ENCODE measurements at places on chromosomes 5 and 9.

- DNase-seq: no peak
Observed at GRCh38 chr5:58108511-58108910, 351.4 kb downstream of the PLK2 start.

- DNase-seq: no peak
Observed at GRCh38 chr9:133945314-133945975, 46.7 kb downstream of the VAV2 start.

DNA sequence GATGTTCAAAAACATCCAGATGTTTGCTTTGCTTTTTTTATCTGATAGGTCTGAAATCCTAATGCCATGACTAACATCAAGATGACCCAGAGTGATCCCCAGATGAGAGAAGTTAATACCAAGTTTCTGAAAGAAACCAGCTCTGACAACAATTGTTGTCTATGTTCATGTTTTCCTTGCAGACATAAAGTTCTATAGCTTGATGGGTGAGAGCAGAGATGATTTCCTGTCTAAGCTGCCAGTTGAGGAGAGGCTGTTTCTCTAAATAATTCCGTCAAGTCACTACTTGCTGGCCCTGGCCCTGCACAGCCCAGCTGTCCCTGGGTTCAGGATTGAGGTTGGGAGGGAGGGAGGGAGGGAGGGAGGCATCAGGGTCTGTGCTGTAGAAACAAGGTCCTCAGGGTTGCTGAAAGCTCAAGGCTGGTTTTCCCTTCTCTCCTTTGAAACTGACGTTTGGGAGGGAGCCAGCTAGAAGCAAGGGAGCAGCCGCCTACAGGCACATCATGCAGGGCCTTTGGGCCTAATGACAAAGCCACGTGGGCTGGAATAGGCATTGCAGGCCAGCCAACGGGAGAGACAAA, 3.9 kb downstream of the SPARC start:
- DNase-seq: no peak

- no peak for DNase-seq
Observed at GRCh38 chr5:107184871-107185270, 485.9 kb downstream of the EFNA5 start.

- no peak for DNase-seq
Observed at GRCh38 chr9:88530051-88530450, 4.9 kb upstream of the NXNL2 start.

GRCh38 chr5:78078858-78079257, 215.6 kb downstream of the AP3B1 start:
- DNase-seq: no peak

DNA sequence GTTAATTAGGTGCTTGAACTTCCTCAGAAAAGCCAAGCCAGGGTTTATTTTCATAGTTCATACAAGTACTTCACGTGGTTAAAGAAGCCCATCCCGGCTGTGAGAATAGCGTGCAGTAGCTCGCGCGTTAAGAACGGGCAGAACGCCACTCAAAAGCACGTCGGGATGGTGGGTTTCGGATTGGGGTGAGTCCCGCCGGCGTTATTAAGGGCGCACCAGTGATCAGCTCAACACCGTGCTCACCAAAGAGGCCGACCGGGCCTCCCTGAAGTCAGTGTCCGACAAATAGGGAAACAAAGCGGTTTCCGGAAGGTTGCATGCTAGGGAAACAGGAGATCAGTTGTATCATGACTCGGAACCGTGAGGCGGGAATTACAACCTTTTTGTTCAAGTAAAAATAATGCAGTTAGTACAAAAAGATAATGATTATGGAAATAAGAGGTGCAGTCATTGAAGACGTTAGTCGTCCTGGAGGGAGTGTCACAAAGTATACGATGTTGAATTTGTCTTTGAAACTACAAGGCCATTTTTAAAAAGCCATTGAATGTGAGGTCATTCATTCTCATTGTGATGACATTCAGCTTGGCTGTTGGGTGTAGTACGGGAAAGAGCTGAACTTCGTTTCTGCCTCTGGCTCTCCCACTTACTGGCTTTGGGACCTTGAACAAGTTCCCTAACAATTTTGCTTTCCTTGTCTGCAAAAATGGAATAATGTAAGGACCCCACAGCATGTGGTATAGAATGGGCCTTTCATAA, 992 bp downstream of the SETD9 start:
- no peak for DNase-seq

DNA sequence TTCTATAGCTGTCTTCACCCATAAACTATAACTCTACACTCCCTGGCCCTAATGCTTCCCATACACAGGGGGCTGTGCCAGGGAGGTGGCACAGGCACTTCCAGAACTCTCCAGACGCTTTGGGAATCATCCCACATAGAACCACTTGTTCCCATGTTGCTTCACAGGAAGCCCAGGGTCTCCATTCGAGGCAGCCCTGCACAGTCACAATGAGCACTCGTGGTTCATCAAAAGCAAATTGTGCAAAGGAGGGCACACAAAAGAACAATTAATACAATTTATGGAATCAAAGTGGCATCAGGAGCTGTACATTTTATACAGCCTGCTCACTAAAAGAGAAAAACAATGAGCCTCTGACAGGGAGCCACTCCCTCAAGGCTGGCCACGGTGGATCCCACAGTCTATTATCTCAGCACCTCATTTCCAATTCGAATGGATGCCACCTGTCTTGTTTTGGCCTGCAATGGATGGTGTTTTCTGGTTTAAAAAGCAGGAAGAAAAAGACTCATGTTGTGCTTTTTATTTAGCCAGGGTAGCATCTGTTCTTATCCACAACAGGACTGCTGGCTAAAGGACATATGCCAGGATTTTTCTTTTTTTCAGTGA, 354.8 kb downstream of the ENC1 start:
- no peak for DNase-seq

GRCh38 chr9:81849631-81850259, 78.5 kb upstream of the SPATA31D4 start:
- no peak for DNase-seq

GRCh38 chr5:86971034-86971571, 296.6 kb upstream of the RASA1 start:
- no peak for DNase-seq

DNA sequence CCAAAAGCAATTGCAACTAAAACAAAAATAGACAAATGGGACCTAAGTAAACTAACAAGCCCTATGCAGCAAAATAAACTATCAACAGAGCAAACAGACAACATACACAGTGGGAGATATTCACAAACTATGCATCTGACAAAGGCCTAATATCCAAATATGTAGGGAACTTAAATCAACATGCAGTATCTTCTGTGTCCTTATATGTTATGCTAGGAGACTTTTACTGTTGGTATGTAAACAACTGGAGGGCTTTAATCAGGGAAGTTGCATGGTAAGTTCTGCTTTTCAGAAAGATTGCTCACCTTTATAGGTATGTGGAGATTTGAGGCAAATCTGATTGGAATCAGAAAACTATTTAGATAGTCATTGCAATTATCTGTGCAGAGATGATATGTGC, 461.2 kb upstream of the RIOK2 start:
- DNase-seq: no peak

- no peak for DNase-seq
Observed at GRCh38 chr5:83342465-83342864, 129.1 kb upstream of the VCAN start.

DNA sequence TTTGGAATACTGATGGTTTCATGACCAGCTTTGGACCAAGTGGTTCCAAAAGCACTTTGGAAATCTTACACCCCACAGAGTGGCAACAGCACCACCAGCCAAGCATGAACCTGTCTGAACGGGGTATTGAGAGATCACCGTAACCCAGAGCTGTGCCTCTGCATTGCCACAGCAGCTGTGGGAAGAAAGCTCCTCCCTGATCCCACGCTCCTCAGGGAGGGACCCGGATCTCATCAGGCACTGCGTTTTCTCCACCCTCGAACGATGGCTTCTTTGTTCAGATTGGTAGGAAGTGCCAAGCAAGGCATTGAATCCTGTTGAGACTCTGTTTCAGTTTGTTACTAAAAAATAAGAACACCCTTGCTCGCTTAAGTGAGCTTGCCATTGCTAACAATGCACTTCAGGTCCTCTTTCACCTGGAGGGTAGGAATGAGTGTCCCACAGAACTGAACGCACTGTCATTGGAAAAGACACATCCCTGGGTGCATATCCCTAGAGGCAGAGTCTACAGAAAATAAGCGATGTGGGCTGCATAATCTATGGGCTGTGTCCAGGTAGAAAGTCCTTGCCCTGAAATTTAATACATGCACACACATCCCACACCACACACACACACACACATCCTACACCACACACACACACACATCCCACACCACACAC, 118.0 kb upstream of the ICE1 start:
- DNase-seq: no peak

GRCh38 chr9:124257844-124258606, at the start of gene NEK6:
NEK6 (plus strand) TSS chr9:124257949; CDS start chr9:124301965, 44,016 bp downstream.
- peak; percentile 14 for DNase-seq

DNA sequence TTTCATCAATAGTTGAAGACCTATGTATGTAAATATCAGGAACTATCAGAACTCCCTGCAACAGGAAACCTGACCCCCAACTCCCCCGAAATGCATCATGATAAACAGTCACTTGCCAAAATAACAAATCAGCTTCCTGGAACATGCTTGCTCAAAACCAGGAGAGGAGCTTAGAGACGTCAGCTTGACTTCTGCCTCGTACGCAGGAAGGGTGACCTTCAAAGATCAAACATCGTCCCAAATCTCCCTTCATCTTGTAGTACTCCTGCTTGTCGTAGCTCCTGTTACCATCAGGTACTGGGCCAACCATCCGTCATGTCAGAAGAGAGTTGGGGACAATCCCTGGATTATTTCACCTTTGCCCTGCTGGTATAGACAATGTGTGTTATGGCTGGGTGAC, 396.1 kb downstream of the GADD45G start:
- DNase-seq: no peak

DNA sequence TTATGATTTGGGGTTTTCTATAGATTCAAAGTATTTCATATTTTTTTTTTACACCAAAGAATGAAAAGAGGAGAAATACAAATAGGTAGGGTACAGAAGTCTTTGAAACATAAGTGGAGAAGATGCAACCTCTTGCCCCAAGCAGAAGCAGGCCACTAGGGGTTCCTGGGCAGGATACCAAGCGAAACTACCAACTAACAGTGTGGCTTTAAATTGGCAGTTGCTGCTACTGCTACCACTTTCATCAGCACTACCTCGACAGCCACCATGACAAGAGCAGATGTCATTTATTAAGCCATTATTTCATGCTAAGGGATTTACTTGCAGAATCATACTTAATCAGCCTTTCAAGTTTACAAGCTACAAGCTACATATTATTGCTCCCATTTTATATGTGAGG, 288.1 kb downstream of the NR3C1 start:
- no peak for DNase-seq

DNA sequence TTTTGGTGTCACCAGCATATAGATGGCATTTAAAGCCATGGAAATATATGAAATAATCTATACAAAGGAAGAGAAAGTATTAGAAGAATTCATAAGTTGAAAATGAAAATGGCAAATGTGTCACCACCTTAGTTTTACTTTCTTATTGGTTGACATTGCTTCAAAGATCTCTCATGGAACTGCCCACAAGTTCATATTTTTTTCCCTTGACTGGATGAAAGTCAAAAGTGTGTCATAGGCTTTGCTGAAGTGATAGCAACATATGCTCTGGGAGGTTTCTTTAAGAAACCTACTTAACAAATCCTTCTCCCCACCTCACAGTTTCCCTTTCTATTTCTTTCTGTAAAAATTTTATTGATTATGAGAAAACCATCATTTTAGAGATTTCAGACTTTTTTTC, 127.2 kb downstream of the VPS13A start:
- DNase-seq: no peak
